ENCODE measurements at places on chromosomes 7 and 10.

DNA sequence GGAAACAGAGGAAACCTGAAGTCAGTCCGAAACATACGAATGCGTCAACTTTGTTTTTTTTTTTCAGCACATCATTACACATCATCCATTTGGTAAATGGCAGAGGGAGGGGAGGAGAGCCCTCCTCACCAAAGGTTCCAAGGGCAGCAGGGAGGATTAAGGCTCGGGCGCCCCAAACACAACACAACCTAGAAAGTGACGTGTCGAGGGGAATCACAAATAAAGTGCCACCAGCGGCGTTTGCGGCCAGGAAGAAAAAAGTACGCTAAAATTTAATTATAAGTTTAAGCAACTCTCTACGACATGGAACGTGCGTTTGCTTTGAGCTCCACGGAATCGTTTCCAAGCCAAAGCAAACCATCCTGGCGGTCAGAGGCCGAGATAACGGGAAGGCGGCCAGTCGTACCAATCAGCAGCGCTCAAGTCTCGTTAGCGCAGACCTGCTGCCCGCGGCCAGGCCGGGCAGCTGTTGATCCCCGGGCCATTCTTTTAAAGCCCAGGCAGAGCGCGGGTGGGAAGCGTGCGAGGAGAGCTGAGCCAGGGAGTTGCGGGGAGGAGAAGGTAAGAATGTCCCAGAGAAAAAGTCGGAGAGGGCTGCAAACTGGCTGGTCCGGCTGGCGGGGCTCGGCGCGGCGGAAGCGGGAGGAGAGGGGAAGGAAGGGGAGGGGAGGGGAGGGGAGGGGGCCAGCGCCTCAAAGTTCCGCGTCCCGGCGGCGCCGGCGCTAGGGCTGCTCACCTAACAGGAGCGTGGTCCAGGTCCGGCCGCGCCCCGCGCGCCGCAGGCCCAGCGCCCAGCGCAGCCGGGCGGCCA, 719 bp downstream of the DPY19L1 start:
- DNase-seq: peak; percentile 4

DNA sequence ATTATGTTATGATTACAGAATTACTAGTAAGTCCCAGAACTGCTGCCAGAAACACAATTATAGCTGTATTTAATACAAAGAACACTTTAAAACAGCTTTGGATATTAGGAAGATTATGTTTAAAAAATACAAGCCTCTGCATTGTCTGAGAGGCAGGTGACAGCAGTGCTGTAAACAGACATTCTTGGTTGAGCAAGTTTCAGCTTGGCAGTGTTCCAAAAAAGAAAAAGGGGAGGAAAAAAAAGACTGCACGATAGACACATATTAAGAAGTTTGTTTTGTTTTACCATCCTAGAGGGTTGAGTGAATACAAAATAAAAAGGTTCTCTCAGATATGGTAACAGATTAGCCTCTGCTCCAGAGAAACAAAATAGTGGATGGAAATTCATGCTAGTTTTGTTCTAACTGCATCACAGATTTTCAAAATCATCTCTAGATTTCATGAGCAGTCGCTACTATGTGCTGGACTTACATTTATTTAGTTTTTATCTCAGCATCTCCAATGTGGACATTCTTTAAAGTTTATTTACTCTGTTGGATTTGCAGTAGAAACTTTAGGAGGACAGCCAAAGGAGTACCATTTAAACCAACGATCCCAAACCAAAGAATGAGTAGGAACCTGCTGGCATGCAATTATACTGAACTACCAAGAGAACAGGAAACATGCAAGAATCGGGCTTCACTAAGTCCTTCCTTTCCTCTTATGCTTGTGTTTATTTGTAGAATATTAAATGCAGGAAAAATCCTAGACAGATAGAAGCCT, 9.0 kb downstream of the FAM204A start:
- DNase-seq: no peak

- no peak for DNase-seq
Observed at GRCh38 chr7:2786607-2787116, 57.4 kb downstream of the GNA12 start.

- no peak for DNase-seq
Observed at GRCh38 chr10:129586898-129587443, 119.9 kb downstream of the MGMT start.

DNA sequence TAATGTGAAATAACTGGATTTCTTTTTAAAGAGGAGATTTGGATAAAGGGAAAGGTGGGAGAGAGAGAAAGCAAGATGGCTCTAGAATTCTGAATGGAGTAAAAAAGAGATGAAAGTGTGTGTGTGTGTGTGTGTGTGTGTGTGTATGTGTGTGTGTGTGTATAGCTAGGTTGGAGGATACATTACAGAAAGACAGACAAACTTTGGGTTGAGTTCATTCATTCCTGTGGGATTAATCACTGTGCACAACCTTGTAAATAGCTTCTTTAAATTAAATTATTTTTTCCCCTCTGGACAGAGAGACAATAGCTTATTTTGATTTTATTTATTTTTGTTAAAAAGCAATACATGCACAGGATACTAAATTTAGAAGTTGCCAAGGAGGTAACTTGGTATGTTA, 7.5 kb downstream of the ASB4 start:
- DNase-seq: no peak
